ENCODE measurements at places on chromosomes 16 and 17.

GRCh38 chr16:87056551-87056950 is 260.6 kb downstream of the C16orf95 start:
- DNase-seq: no peak

DNA sequence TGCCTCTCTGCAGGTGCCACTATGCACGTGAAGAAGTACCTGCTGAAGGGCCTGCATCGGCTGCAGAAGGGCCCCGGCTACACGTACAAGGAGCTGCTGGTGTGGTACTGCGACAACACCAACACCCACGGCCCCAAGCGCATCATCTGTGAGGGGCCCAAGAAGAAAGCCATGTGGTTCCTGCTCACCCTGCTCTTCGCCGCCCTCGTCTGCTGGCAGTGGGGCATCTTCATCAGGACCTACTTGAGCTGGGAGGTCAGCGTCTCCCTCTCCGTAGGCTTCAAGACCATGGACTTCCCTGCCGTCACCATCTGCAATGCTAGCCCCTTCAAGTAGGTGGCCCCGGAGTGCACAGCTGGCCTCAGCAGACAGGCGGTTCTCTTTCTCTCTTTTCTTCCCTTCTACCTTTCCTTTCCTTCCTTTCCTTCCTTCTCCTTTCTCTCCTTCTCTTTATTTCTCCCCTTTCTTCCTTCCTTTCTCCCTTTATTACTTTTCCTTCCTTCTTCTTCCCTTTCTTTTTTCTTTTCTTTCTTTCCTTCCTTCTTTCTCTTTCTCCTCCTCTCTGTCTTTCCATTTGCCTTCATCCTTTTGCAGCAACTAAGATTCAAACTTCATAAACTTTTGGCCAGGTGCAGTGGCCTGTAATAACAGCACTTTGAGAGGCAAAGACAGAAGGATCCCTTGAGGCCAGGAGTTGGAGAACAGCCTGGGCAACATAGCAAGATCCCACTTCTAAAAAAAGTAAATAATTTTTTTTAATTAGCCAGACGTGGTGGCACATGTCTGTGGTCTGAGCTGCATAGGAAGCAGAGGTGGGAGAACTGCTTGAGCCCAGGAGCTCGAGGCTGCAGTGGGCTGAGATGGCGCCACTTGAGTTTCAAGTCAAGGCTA is 46.7 kb downstream of the SCNN1B start:
- DNase-seq: no peak

DNA sequence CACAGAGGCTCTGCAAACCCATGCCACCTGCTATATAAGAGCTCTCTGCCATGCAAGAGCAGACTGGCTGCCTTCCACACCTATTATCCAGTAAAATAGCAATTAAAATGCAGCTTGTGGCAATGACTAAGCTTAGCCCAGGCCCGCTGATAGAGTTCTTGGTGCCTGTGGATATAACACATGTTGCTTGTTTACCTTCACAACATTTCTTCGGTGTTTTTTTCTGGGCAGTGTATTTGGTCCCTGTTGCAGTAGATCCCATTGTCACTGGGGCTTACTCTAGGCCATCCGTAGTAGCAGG is 63.5 kb downstream of the SPECC1 start:
- no peak for DNase-seq

GRCh38 chr17:16939606-16940115 is 32.3 kb downstream of the TNFRSF13B start:
- no peak for DNase-seq

DNA sequence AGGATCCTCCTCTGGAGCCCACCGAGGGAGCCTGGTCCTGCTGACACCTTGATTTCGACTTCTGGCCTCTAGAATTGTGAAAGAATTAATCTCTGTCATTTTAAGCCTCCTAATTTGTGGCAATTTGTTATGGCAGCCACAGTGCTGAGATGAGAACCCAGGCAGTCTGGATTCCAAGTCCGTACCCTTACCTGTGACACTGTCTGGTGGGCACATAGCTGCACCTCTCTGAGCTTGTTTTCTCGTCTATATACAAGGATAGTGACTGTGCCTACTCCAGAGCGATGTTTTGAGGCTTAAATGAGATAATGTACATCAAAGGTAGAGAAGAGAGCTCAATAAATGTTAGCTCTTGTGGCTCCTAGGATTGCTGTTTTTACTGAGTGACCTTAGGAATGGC is 128.4 kb upstream of the MPHOSPH6 start:
- DNase-seq: no peak

- no peak for DNase-seq
Measured at GRCh38 chr16:12390074-12390605, 413.5 kb downstream of the CPPED1 start.

- no peak for DNase-seq
Measured at GRCh38 chr17:66701462-66701861, 133.5 kb upstream of the CACNG5 start.

- no peak for DNase-seq
Measured at GRCh38 chr16:82824408-82824807, 197.6 kb downstream of the CDH13 start.

Data from kidney glomerular epithelial cell (primary cell).